ENCODE measurements at places on chromosomes 5 and 9.

DNA sequence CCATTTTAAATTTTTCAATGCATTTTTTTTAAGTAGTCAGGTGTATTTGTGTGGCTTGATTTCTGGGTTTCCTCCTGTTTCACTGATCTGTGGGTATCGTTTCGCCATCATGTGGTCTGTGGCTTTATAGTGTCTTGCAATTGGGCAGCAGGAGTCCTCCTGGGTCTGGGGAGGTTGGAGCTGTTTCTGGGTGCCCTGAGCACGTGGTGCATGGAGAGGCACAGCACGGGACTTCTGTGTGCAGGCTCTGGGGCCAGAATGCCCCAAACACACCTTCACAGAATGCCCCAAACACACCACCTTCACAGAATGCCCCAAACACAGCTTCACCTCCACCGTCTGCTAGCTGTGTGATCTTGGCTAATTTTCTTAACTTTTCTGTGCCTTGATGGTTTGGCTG is 82.6 kb upstream of the COL5A1 start:
- DNase-seq = peak; percentile 17
- H3K4me3 ChIP-seq = no peak overlapping the region
- no peaks in the 10 kb centered on the region for H3K36me3 ChIP-seq
- H3K4me1 ChIP-seq = peaks cover 5% of the 10 kb centered on the region

DNA sequence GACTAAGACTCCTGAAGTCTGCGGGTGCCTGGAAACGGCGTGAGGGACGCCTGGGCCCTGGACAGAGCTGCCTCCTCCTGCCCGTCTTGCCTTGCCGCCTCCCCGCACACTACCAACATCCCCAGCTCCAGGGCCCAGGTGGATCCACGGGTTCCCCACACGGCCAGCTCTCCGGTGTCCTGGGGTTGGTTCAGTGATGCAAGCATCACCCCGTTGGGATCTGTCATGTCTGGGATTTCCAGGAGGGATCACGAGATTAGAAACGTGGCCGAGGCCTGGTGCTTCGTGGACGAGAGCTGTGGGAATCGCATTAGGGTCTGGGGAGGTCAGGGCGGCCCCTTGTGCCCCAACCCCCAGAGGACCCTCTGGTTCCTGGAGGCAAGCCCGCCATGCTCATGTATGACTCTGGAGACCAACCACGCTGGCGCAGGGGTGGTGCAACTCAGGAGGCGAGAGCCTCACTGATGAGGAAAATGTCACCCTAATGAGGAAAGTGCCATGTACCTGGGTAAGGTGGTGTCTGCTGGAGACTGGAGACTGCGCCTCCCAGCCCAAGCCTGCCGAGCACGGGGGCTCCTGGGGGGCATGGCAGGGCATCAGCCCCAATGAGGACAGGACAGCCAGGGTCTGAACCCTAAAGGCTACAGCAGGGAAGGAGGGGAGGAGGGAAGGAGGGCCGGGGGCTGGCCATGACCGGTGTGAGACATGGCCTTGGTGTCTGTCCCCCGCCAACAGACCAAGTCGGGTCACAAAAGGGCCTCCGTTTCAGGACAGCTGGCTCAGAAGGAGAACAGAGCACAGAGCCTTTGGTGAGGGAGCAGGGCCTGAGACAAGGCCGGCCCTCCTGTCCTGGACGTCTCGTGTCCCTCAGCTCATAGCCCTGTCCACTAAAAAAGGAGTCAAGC is 31.9 kb upstream of the SLC6A19 start:
- DNase-seq = no peak
- no peak overlapping the region for H3K27ac ChIP-seq
- H3K4me3 ChIP-seq = no peak overlapping the region
- peaks cover 10% of the 10 kb centered on the region for H3K4me1 ChIP-seq
- H3K27me3 ChIP-seq = peaks cover 3% of the 10 kb centered on the region

GRCh38 chr9:38240051-38240450 is 152.5 kb upstream of the ALDH1B1 start:
- no peak for DNase-seq
- no peaks in the 10 kb centered on the region for H3K27me3 ChIP-seq
- H3K27ac ChIP-seq = no peak overlapping the region

- H3K27me3 ChIP-seq = peaks cover 2% of the 10 kb centered on the region
- no peaks in the 10 kb centered on the region for H3K36me3 ChIP-seq
- peaks cover 26% of the 10 kb centered on the region for H3K4me1 ChIP-seq
Measured at GRCh38 chr9:87338088-87338989, 159.3 kb upstream of the DAPK1 start.

DNA sequence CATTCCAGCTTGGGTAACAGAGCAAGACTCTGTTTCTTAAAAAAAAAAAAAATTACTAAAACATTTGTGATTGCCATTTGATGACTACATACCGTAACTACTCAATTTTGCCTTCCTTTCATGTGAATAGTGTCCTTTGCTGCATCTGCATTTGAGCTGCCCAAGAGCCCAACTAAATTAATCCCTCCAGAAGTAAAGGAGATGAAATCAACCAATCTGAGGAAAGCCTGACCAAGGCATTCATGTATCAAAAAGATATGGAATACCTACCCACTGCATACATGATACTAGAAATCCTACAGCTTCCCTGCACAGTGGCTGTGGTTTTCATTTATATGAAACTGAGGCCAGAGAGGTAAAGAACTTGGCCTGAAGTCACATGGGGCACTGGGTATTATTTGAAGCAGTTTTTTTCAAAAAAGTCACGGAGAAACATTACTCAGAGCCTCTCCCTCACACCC is 177.5 kb downstream of the AOPEP start:
- H3K4me1 ChIP-seq = peaks cover 40% of the 10 kb centered on the region
- H3K36me3 ChIP-seq = no peaks in the 10 kb centered on the region
- no peak overlapping the region for H3K27ac ChIP-seq
- no peak for DNase-seq
- no peaks in the 10 kb centered on the region for H3K27me3 ChIP-seq

- no peaks in the 10 kb centered on the region for H3K27me3 ChIP-seq
- no peaks in the 10 kb centered on the region for H3K36me3 ChIP-seq
- H3K4me1 ChIP-seq = no peaks in the 10 kb centered on the region
- no peak overlapping the region for H3K4me3 ChIP-seq
- DNase-seq = no peak
Measured at GRCh38 chr9:107474124-107474523, 15.4 kb downstream of the KLF4 start.

DNA sequence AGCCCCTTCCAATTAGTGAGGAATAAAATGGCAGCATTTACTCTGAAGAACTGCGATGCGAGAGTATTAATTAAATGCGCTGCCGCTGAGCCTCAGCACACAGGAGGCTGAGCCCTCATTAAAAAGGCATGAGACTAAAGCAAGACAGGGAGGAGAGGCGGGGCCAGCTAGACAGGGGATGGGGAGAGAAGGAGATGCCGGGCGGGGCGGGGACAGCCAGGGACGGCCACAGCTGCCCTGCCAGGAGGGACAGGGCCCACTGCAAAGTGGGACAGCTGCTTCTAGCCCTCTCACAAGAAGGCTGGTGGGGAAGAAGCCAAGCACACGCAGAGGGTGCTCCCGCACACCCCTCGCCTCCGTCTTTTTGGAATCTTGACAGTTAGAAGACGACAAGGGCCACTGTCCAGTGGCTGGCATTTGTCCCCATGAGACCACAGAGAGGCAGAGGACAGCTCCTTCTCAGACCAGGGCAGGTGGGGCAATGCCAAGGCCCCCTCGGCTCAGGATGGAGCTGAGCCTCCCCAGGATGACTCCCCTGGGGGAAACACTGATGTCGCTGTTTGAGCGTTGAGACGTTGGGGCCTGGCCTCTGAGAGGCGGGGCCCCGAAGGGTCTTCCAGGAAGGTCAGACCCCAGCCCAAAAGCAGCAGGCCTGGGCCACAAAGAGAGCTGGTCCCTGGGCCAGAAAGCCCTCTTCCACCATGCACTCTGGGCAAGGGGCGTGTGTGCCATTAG is 26.9 kb downstream of the ADAMTS2 start:
- H3K4me3 ChIP-seq = no peak overlapping the region
- DNase-seq = peak; percentile 75
- no peaks in the 10 kb centered on the region for H3K36me3 ChIP-seq

- H3K27ac ChIP-seq = no peak overlapping the region
- no peaks in the 10 kb centered on the region for H3K27me3 ChIP-seq
- no peaks in the 10 kb centered on the region for H3K4me1 ChIP-seq
- peaks cover 24% of the 10 kb centered on the region for H3K36me3 ChIP-seq
Measured at GRCh38 chr9:6896562-6896961, 138.8 kb downstream of the KDM4C start.

DNA sequence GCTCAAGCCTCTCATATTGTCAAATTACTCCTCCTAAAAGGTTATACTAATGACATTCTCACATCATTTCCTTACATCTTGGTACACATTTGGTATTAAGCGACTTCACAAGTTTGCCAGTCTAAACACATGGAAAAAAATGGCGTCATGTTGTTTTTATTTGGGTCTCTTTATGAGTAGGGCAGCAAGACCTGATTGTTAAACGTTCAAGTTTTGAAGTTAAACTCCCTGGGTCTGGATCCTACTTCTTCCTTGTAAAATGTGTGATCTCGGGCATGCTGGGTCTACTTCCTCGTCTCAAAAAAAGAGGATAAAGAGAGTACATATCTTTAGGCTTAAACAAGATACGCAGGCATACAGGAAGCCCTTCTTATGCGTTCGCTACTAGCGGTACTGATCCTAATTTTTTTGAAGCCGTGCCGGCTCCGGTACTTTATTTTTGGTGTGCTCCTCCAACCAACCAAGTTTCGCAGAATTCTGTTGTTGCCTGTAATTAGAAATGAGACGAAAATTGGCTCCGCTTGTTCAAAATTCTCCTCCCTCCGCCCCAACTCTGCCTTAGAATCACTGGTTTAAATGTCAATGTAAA is 596 bp upstream of the CDC37L1 start:
- peaks cover 32% of the 10 kb centered on the region for H3K4me1 ChIP-seq
- peak overlapping the region; percentile 92 for H3K4me3 ChIP-seq
- no peaks in the 10 kb centered on the region for H3K27me3 ChIP-seq
- H3K27ac ChIP-seq = peak overlapping the region; percentile 97
- DNase-seq = no peak
- no peaks in the 10 kb centered on the region for H3K36me3 ChIP-seq

DNA sequence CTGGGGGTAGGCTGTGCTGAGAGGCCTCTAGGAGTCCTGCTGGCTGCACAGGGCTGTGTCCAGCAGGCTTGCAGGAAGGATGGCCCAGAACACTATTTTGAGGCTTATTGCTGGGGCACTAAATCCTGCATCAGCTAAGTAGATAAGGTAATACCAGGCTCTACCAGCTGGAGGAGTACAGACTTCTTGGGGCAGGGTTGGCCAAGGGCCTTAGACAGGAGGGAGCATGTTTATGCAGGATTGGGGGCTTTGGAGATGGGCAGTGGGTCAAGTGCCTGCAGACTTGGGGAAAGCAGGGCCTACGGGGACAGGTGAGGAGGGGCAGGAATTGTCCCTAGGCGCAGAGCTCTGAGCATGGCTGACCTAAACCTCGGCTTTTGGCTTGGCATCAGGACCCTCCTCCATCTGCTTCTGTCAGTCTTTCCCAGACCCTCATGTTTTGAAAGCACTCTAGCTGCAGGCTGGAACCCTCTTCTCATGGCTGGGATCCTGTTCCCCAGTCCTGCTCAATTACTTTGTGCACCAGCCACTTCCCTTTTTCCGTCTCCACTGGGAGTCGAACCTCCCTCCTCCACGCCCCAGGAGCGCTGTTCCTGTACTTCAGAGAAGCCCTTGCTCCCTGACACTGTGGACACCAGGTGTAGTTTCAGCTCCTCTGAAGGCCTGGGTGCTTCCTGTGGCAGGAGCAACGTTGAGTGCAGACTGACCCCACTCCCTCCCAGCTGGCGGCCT is 61.0 kb upstream of the SPTLC1 start:
- no peak overlapping the region for H3K27ac ChIP-seq
- no peak overlapping the region for H3K4me3 ChIP-seq
- DNase-seq = no peak
- no peaks in the 10 kb centered on the region for H3K27me3 ChIP-seq
- H3K4me1 ChIP-seq = no peaks in the 10 kb centered on the region

GRCh38 chr5:149936044-149936699 is 8.4 kb downstream of the PDE6A start:
- H3K27ac ChIP-seq = peak overlapping the region; percentile 51
- no peak overlapping the region for H3K4me3 ChIP-seq
- H3K27me3 ChIP-seq = no peaks in the 10 kb centered on the region
- H3K4me1 ChIP-seq = peaks cover 52% of the 10 kb centered on the region

- H3K27ac ChIP-seq = no peak overlapping the region
- H3K4me3 ChIP-seq = no peak overlapping the region
- no peak for DNase-seq
- no peaks in the 10 kb centered on the region for H3K27me3 ChIP-seq
- H3K36me3 ChIP-seq = no peaks in the 10 kb centered on the region
Measured at GRCh38 chr9:91395553-91396471, 27.8 kb downstream of the NFIL3 start.

DNA sequence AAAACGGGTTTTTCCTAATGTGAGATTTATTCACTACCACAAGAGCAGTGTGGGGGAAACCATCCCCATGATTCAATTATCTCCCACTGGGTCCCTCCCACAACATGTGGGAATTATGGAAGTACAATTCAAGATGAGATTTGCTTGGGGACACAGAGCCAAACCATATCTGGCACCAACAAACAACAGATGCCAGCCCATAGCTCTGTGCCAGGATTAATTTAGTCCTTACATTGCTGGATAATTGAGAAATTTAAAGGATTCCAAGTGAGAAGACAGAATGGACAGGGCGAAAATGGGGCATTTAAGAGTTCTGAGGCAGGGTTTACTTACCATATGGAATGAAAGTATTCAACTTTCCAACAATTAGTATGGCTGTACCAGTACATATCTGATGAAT is 30.8 kb upstream of the DNAH5 start:
- H3K27me3 ChIP-seq = peaks cover 3% of the 10 kb centered on the region
- no peaks in the 10 kb centered on the region for H3K4me1 ChIP-seq
- no peaks in the 10 kb centered on the region for H3K36me3 ChIP-seq
- H3K27ac ChIP-seq = no peak overlapping the region
- no peak overlapping the region for H3K4me3 ChIP-seq

DNA sequence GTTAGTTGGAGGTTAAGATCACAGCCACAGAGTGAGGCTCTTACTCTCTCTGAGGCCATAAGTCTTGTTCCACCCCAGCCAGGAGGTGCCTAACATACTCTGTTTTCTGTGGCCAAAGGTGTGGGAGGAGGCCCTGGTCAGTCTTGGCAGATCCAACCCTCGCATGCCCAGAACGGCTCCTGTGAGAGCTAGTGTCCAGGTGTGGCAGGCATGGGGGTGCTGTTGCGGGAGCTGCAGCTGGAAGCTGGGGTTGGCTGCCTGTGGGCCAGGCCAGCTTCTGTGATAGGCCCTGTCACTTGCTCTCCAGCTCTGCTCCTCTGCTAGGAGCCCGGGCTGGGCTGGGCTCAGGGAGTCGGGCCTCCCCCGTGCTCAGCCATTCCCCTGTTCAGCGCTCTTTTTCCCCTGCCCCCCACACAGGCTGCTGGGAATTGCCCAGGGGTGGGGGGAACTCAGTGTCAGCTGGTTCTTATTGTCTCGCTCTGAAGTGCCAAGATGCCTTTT is 31.6 kb downstream of the IER5L start:
- peaks cover 33% of the 10 kb centered on the region for H3K36me3 ChIP-seq
- H3K4me1 ChIP-seq = peaks cover 67% of the 10 kb centered on the region
- H3K4me3 ChIP-seq = no peak overlapping the region
- no peak for DNase-seq
- H3K27me3 ChIP-seq = no peaks in the 10 kb centered on the region
- peak overlapping the region; percentile 86 for H3K27ac ChIP-seq
